ENCODE measurements at places on chromosomes 11 and 22.

GRCh38 chr11:78080818-78081495 is 1.3 kb upstream of the NDUFC2 start:
- DNase-seq = no peak
- H3K27ac ChIP-seq = peak overlapping the region; percentile 88
- H3K4me3 ChIP-seq = peak overlapping the region; percentile 4
- H3K4me1 ChIP-seq = peaks cover 29% of the 10 kb centered on the region

- H3K27ac ChIP-seq = no peak overlapping the region
- H3K4me3 ChIP-seq = no peak overlapping the region
- no peaks in the 10 kb centered on the region for H3K4me1 ChIP-seq
- no peaks in the 10 kb centered on the region for H3K36me3 ChIP-seq
- H3K27me3 ChIP-seq = no peaks in the 10 kb centered on the region
These were observed 5.5 kb downstream of the FAM111B start for GRCh38 chr11:59112494-59112893.

DNA sequence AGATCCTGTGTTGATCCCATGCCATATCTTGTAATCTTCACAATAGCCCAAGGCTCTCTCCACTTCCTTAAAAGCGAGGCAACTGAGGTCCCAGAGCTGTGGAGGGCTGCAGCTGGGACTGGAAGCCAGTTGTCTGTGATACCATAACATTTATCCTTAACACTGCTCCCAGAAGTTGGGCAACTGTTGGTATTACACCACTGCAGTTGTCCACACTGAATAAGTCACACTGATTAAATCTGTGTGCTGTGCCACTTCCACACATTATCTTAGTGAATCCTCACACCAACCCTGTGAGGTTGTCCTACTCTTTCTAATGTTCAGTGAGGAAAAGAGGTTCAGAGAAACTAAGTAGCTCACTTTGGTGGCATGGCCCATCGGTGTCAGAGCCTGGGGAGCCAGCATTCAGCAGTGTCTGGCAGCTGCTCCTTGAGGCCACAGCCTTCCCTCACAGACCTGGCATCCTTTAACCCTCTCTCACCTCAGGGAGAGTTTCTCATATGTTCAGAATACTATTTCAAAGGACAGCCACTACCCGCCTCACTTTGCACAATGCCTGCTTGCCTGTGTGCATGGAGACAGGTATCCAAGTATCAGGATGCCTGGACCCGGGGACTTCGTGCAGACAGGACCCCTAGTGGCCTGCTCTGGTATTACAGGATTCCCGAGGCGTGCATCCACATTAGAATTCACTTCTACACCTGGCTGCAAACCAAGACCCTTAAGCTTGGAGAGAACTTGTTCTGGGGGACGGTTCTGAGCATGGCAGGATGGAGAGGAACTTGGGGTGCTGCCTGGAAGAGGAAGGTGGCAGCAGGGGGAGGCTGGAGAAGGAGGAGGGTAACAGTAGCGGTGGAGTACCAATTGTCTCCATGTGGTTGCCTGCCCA is 221.9 kb upstream of the TBCEL start:
- no peak overlapping the region for H3K4me3 ChIP-seq
- DNase-seq = no peak
- peaks cover 6% of the 10 kb centered on the region for H3K27me3 ChIP-seq
- no peak overlapping the region for H3K27ac ChIP-seq
- no peaks in the 10 kb centered on the region for H3K36me3 ChIP-seq

DNA sequence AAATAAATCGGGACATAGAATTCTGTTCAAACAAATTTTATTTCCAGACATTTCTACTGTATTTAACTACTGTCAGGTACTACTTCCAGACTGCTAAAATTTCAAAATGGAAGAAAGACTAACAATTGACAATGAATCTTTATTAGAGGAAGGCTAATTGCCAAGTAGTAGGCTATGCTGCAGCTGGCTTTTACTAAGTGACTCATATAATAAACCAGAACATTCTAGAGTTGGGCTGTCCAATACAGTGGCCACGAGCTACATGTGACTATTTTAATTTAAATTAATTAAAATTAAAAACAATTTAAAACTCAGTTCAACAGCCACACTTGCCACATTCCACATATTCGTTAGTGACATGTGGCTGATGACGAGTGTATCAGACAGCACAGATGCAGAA is 27.6 kb downstream of the CHKA start:
- H3K4me3 ChIP-seq = no peak overlapping the region
- H3K4me1 ChIP-seq = peaks cover 15% of the 10 kb centered on the region
- DNase-seq = no peak
- peaks cover 12% of the 10 kb centered on the region for H3K36me3 ChIP-seq

- DNase-seq = no peak
- no peaks in the 10 kb centered on the region for H3K4me1 ChIP-seq
- no peak overlapping the region for H3K27ac ChIP-seq
- no peak overlapping the region for H3K4me3 ChIP-seq
- peaks cover 26% of the 10 kb centered on the region for H3K36me3 ChIP-seq
- H3K27me3 ChIP-seq = no peaks in the 10 kb centered on the region
These were observed 52.4 kb upstream of the MYO18B start for GRCh38 chr22:25689631-25690030.

DNA sequence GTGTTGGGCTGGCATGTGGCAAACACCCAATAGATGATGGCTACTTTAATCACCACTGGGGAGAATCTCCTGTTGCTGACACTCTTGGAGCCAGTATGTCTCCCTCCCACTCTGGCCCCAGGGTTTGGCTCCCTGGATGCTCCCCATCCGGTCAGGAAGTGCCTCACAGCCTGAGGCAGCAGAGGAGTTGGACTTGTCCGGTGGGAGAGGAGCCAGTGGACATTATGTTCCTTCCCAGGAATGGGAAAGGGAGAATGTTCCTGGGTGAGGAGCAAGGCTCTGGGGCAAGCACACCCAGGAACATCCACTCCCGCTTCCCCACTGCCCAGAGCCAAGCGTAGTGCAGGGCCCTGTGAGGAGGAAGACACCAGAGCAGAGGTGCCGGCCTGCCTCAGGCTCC is 84.6 kb upstream of the NAV2 start:
- DNase-seq = no peak
- no peaks in the 10 kb centered on the region for H3K36me3 ChIP-seq
- H3K27ac ChIP-seq = peak overlapping the region; percentile 17
- H3K4me1 ChIP-seq = peaks cover 12% of the 10 kb centered on the region
- no peak overlapping the region for H3K4me3 ChIP-seq

GRCh38 chr22:42396621-42397331 is 35.4 kb downstream of the NFAM1 start:
- no peak overlapping the region for H3K4me3 ChIP-seq
- no peak for DNase-seq
- H3K4me1 ChIP-seq = peaks cover 8% of the 10 kb centered on the region
- no peak overlapping the region for H3K27ac ChIP-seq

DNA sequence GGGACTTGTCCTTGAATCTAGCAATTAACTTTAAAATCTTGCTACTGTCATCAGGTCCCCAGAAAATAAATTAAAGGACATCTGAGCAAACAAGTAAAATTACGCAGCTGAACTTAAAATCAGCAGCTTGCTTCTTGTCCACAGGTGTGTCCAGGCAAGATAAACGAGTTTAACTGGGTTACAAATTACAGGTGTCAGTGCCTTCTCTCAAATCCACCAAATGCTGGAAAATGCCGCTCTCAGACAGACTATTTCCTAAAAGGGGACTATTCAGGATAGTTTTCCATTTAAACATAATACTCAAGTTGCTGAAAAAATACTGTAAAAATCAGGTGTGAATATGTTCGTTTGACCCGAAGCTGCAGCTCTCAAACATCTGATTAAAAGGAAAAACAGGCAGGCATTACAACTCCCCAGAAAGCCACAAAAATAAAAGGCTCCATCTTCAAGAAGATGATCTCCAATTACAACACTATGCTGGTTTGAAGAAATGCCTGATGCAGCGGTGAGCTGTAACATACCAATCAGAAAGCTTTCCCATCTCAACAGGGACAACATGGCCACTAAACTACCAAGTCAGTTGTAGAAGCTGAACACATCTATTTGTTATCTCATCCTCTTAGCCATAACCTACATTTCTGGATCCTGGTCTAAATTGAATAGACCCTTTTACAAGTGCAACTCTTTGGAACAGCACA is 82.1 kb downstream of the CADM1 start:
- H3K27ac ChIP-seq = no peak overlapping the region
- no peaks in the 10 kb centered on the region for H3K4me1 ChIP-seq
- no peaks in the 10 kb centered on the region for H3K27me3 ChIP-seq
- H3K4me3 ChIP-seq = no peak overlapping the region

DNA sequence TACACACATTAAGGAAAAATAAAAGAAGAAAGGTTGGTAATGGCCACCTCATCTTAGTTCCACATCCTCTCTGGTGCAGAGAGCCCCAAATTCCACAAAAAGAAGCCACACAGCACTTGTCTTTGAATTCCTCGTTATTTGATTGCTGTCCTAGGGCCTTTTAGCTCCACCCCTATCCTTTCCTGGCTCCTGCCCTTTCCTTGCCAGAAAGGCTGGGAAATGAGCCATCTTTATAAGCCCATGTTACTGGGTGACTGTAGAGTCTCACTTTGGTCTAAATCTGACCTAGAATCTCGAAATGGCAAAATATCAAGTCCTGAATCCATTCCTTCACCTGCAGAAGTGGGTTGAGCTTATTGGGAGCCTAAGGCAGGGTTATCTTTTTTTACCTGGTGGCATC is 4.3 kb upstream of the TMEM132A start:
- H3K27ac ChIP-seq = no peak overlapping the region
- H3K27me3 ChIP-seq = peaks cover 4% of the 10 kb centered on the region
- no peak for DNase-seq
- peaks cover 43% of the 10 kb centered on the region for H3K4me1 ChIP-seq

GRCh38 chr11:3853899-3854659 is 1.4 kb upstream of the STIM1 start:
- peak overlapping the region; percentile 94 for H3K4me3 ChIP-seq
- H3K4me1 ChIP-seq = peaks cover 39% of the 10 kb centered on the region
- no peaks in the 10 kb centered on the region for H3K27me3 ChIP-seq
- H3K27ac ChIP-seq = peak overlapping the region; percentile 96
- no peak for DNase-seq

DNA sequence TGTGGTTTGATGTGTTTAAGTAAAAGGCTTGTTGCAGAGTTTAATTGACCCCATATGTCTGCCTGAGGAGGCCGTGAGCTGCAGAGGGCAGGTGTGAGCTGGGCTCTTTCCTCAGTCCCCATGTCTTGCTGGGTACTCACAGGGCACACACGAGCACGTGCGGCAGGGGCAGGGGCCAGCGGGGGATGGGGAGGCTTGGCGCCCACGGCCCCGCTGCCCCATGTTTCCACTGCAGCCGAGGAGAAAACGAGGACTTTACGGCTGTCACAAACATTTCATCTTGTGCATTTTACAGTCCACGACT is 24.7 kb upstream of the CCDC188 start:
- no peak for DNase-seq
- H3K4me1 ChIP-seq = no peaks in the 10 kb centered on the region
- H3K4me3 ChIP-seq = no peak overlapping the region
- no peaks in the 10 kb centered on the region for H3K36me3 ChIP-seq
- no peaks in the 10 kb centered on the region for H3K27me3 ChIP-seq
- no peak overlapping the region for H3K27ac ChIP-seq

- no peaks in the 10 kb centered on the region for H3K4me1 ChIP-seq
- no peak within 1 kb of the TSS for H3K4me3 ChIP-seq
- no peak within 1 kb of the TSS for H3K27ac ChIP-seq
- H3K27me3 ChIP-seq = no peaks in the 10 kb centered on the region
- H3K36me3 ChIP-seq = no peaks in the 10 kb centered on the region
- no peak for DNase-seq
These were observed at the start of gene MS4A3 for GRCh38 chr11:60056349-60056969. Gene MS4A3, plus strand, starts transcription at chr11:60056665. Its CDS starts 4,496 bp downstream, at chr11:60061161.

- no peaks in the 10 kb centered on the region for H3K4me1 ChIP-seq
- no peaks in the 10 kb centered on the region for H3K36me3 ChIP-seq
- H3K4me3 ChIP-seq = no peak overlapping the region
- no peak for DNase-seq
These were observed 14.7 kb downstream of the LAYN start for GRCh38 chr11:111555255-111555654.

DNA sequence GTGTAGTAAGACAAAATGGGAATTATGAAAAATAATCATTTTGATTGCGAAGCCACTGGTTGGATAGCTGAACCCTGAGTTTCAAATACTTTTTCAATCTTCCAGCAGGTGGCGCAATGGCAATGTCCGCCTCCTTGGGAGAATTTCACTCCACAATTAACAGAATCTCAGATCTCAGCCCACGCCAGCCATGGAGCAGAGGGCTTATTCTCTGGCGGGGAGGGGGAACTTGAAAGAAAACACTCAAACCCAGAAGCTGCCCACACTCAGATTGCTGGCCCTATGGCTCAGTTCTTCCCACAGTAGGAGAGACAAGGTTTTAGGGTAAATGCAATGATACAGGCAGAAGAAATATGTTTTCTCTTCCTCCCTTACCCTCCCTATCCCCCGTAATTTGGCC is 38.7 kb upstream of the RCN1 start:
- H3K4me3 ChIP-seq = no peak overlapping the region
- H3K36me3 ChIP-seq = no peaks in the 10 kb centered on the region
- no peaks in the 10 kb centered on the region for H3K27me3 ChIP-seq
- no peaks in the 10 kb centered on the region for H3K4me1 ChIP-seq
- DNase-seq = no peak

GRCh38 chr11:106999196-106999595 is 19.1 kb downstream of the GUCY1A2 start:
- no peaks in the 10 kb centered on the region for H3K27me3 ChIP-seq
- H3K27ac ChIP-seq = no peak overlapping the region
- H3K36me3 ChIP-seq = no peaks in the 10 kb centered on the region
- no peaks in the 10 kb centered on the region for H3K4me1 ChIP-seq
- no peak for DNase-seq

DNA sequence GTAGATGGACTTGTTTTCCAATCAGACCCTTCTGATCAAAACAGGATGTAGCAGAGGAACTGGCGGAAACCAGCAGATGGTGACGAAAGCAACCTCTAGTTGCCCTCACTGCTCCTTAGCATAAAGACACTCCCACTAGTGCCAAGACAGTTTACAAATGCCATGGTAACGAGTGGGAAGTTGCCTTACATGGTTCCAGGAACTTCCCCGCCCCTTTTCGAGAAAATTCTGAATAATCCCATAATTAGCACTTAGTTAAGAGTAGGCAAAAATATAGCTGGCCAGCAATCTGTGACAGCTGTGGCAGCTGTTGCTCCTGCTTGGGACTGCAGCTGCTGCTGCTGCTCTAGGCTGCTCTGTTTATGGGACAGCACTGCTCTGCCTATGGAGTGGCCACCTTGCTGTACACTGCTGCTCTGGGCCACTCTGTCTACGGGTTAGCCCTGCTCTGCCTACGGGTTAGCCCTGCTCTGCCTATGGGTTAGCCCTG is 33.4 kb upstream of the SORL1 start:
- H3K4me1 ChIP-seq = peaks cover 41% of the 10 kb centered on the region
- no peak overlapping the region for H3K4me3 ChIP-seq
- H3K27ac ChIP-seq = peak overlapping the region; percentile 75
- DNase-seq = no peak

GRCh38 chr11:18706330-18707243 is 8.0 kb downstream of the TMEM86A start:
- H3K4me1 ChIP-seq = peaks cover 16% of the 10 kb centered on the region
- H3K4me3 ChIP-seq = peak overlapping the region; percentile 56
- no peak for DNase-seq
- H3K36me3 ChIP-seq = peaks cover 4% of the 10 kb centered on the region

GRCh38 chr11:116792869-116793771 is 1.4 kb upstream of the APOA5 start:
- no peak overlapping the region for H3K27ac ChIP-seq
- H3K4me1 ChIP-seq = peaks cover 14% of the 10 kb centered on the region
- no peak for DNase-seq
- H3K27me3 ChIP-seq = no peaks in the 10 kb centered on the region
